Left lung (tissue), 14 donors: ENCODE measurements at places on chromosomes 5 and 9.
A peak's percentile ranks its signal among the peaks of the same experiment; 100 is the strongest.

DNA sequence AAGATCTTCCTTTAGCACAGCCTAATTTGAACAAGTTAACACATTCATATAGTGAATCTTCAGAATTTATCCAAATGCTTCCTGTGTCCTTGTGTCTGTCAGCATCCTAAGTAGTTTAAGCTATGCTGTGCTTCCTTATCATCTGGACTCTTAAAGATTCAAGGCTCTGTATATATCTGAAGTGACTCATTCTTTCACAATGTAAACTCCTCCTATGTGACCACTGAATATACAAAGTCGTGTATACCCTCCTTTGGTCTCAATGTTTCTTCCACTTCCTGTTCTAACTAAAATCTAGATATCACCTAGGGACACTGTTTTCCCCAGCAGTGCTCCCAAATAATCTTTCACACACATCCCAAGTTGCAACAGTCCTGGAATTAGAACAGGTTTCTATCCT, 935.7 kb upstream of the NUDT12 start:
- DNase-seq, result no peak

DNA sequence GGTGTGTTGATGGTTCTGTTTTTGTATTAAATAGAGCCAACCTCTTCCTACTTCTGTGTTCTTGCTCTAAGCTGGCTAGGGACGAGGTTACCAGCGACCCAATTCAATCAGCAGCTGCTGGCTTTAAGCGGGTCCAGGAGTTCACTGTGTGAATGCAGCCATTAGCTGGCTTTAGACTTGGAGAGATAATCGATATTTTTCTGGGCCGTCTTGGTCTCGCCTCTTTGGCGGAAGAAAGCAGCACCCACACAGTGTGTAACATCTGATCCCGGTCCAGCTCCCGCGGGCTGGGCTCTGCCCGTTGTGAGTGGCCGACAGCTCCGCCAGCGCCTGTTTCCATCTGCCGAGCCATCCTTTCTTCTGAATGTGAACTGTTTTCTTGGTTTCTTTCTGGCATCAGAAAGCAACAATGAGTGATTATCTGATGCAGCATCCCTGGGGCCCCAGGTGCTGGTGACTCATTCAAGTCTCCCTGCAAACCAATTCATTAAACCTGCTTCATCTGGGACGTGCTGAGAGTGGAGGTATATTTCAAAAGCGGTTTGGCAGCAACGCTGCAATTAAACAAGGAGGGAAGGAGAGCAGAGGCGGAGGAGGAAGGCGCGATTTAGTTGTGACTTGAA, 90.8 kb upstream of the IRX4 start:
- no peak for DNase-seq

DNA sequence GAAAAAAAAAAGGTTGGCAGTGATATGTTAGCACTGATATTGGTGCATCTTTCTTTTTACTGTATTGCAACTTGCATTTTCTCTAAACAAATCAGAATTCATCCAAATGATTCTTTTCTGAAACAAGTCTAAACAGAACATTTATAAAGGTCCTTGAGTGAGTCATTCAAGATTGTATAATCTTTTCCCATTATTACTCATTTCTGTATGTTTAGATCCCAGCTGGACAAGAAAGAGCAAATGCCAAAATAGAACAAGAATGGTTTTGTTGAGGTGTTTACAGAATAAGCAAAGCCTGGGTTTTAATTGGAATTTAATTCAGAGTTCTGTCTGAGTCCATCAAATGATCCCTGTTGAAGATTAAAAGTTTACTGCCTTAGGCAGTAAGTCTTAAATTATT, 112.3 kb downstream of the VCAN start:
- DNase-seq, result no peak

GRCh38 chr9:104088416-104088815, 5.7 kb upstream of the SMC2 start:
- no peak for DNase-seq

GRCh38 chr5:60161340-60161934, 267.9 kb upstream of the PDE4D start:
- DNase-seq, result no peak

DNA sequence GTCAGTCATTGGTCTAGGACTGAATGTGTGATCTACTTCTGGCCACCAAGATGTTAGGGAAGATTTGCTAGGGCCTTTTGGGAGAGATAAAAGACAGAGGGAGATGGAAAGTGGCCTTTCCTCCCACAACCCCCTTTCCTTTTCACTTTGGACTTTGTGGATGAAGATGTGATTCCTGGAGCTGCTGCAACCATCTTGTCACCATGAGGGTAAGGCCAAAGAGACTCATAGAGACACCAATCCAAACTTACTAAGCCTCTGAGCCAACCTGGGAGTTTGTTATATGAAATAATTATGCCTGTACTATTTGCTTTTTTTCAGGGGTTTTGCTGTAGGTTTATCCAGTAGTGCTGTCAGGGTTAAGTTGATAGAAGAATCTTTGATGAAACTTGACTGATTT, 111.8 kb upstream of the SMIM23 start:
- DNase-seq, result no peak

DNA sequence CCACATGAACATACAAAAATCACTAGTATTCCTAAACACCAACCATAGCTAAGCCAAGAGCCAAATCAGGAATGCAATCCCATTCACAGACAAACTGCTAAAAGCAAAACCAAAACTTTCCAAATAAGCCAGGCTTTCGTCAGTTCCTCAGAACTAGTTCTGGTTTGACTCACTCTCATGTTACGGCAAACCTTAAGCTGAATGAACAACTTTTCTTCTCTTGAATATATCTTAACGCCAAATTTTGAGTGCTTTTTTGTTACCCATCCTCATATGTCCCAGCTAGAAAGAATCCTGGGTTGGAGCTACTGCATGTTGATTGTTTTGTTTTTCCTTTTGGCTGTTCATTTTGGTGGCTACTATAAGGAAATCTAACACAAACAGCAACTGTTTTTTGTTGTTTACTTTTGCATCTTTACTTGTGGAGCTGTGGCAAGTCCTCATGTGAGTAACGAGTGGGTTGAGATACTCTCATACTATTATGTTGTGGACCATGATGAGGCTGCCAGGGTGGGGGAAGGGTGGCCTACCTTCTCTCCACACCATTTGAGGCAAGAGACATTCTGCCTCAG, at the start of gene PDCD1LG2:
TSS of gene PDCD1LG2 (plus strand) at position 172 of the 572 bp plus-strand sequence. CDS start 12,016 bp downstream, outside the sequence.
- no peak for DNase-seq

- DNase-seq, result no peak
Observed at GRCh38 chr5:105530716-105531261, 1968.2 kb upstream of the NUDT12 start.

GRCh38 chr9:129177443-129177790, 644 bp downstream of the IER5L start:
- DNase-seq, result no peak

GRCh38 chr5:101047181-101047580, 144.1 kb upstream of the ST8SIA4 start:
- no peak for DNase-seq

- no peak for DNase-seq
Observed at GRCh38 chr9:101582553-101582952, 12.2 kb downstream of the PPP3R2 start.

GRCh38 chr5:125326150-125326510, 579.7 kb upstream of the ZNF608 start:
- DNase-seq, result no peak

DNA sequence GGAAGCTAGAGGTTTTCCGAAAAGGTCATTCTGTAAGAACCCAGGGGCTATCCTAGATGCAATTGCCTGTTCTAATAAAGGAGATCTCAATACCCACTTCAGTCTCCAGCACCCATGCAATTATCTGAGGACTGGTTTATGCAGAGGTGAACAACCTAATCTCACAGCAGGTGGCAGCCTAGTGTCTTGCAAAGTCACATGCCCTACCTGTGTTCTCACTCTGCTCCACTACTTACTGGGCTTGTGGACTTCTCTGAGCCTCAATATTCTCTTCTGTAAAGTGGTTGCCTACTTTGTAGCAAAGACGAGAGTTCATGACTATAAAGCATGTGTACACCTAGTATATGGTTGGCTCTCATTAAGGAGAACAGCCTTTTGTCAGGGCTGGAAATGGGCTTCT, 21.0 kb upstream of the ALDH1B1 start:
- no peak for DNase-seq

DNA sequence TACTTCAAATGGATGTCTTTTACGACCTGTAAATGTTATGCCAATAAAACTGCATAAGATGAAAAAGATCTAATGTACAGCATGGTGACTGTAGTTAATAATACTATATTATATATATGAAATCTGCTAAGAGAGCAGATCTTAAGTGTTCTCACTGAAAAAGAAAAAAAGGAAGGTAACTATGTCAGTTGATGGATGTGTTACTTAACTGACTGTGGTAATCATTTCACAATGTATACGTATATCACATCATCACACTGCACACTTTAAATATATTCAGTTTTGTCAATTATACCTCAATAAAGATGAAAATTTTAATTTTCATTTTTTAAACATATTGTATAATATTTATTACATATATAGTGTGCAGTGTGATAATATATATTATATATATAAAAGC, 31.9 kb downstream of the THBS4 start:
- no peak for DNase-seq

GRCh38 chr9:112489039-112489546, 2.5 kb downstream of the KIAA1958 start:
- DNase-seq, result no peak

DNA sequence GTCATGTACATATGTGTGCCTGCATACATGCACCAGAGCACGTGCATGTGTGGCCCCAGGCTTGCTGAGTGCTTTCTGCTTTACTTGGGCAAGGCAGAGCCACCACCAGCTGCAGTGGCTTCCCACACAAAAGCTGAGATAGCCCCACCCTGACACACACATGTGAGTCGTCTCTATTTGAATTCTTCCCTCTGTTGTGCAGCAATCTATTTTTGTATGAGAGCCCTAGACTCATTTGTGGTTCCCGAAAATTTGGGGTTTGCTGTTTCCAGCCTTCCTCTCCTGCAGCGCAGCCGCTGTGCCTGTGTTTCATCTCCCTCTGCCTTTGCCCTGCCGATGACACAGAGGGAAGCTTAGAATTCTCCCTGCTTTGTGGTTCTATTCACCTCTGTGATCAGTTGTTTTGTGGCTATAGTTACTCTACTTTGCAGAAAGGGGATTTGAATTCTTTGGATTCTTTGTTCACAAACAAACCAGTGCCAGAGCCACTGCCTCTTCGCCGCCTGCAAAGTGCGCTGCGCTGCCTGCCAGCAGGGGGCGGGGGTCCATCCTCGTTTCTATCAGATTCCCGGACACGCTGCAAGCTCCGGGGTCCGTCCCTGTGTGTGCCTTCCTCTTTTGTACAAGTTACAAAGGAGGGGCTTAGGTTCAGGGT, 95.8 kb upstream of the DAP start:
- peak; percentile 44 for DNase-seq

GRCh38 chr5:115461506-115462290, 82.9 kb downstream of the FEM1C start:
- no peak for DNase-seq

DNA sequence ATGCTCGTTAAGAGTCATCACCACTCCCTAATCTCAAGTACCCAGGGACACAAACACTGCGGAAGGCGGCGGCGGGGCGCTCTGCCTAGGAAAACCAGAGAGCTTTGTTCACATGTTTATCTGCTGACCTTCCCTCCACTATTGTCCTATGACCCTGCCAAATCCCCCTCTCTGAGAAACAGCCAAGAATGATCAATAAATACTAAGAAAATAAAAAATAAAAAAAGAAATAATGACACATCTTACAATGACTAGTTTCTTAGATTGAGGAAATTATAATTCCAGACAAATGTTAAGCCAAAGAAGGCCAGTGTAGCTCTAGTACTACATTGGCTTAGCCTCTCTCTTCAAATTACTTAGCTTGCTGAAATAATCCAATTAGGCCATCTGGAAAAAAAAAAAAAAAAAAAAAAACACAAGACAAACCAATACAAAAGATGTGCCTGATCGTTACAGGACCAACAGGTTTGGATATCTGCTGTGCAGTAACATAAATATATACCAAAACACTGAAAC, 58.0 kb downstream of the ANXA2R start:
- no peak for DNase-seq

- DNase-seq, result peak; percentile 64
Observed at GRCh38 chr9:16627967-16628366, 242.5 kb downstream of the BNC2 start.

- no peak for DNase-seq
Observed at GRCh38 chr9:76651119-76651705, 113.0 kb upstream of the PCA3 start.

DNA sequence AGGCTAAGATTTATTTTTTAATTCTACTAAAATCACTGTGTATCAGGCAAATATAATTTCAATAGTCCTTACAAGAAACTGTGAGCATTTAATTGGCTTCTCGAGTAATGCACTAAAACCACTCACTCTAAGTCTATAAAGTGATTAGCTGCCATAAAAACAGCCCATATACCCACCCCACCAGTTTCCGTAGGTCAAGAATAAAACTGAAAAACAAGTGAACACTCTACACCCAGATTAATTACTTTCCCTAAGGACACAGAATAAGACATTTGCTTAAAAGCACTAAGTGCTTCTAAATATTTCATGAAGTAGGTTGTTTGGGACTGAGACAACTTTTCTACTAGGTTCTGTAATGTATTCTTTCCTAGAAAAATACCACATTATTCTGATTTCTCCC, 194.2 kb downstream of the AGTPBP1 start:
- DNase-seq, result no peak

GRCh38 chr5:33258553-33258952, 182.2 kb upstream of the TARS1 start:
- DNase-seq, result no peak

GRCh38 chr9:38183994-38184568, 115.1 kb upstream of the SHB start:
- DNase-seq, result no peak

DNA sequence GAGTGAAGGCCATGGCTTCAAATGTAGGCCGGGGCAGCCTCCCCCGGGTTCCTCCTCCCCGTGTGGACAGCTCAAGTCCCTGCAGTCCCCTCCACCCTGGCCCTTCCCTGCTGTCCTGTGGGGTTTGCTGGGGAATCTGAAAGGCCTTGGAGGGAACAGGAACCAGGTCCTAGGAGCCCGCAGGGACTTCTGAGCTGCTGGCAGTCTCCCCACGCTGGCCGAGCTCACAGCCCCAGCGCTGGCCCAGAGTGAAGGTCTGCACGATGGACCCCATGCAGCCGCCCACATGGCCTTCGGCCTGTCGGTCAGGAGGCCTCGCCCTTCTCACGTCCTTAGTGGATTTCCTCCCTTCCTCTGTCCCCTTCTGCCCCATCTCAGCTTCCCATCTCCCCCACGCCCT, 25.7 kb upstream of the NOTCH1 start:
- no peak for DNase-seq

GRCh38 chr9:37096628-37097027, 23.7 kb upstream of the ZCCHC7 start:
- DNase-seq, result no peak
